Activated CD8-positive, alpha-beta T cell treated with anti-CD3 and anti-CD28 coated beads for 36 hours (primary cell): ENCODE measurements at places on chromosomes 12 and 14. TPM values are rescaled to one million over a fixed set of nuclear protein-coding genes. Genes with fewer than 3 reads are reported as not detected.

SMOC1 gene
- not detected for total RNA-seq

OR4E2 gene
- total RNA-seq, result not detected

RD3L gene
- not detected for total RNA-seq

GRCh38 chr14:66649498-66649897 lies 141.6 kb downstream of the GPHN start:
- H3K4me1 ChIP-seq, result peaks cover 16% of the 10 kb centered on the region
- no peak overlapping the region for H3K27ac ChIP-seq
- peak; percentile 19 for DNase-seq
- H3K27me3 ChIP-seq, result no peaks in the 10 kb centered on the region

DNA sequence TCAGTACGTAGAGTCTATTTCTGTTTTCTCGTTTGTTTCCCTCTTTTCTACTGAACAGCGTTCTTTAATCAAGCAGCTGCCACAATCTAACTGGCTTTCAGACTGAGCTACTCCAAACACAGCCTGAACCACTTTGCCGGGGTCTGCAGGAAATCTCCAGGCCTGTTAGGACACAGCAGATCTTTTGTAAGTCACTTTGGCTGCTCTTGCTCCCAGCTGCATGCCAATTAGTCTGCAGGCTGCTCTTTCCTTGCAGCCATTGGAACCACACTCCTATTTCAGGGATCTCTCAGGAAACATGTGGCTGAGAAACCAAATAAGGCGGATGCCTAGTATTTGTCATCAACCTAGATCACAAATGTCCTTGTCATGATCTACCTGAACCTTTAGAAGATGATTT lies 73.6 kb downstream of the TMTC1 start:
- no peak overlapping the region for H3K27ac ChIP-seq
- peaks cover 1% of the 10 kb centered on the region for H3K27me3 ChIP-seq
- H3K4me1 ChIP-seq, result no peaks in the 10 kb centered on the region
- peak; percentile 1 for DNase-seq
- no peaks in the 10 kb centered on the region for H3K36me3 ChIP-seq

GRCh38 chr14:104445832-104446381 lies 133.7 kb upstream of the C14orf180 start:
- no peak overlapping the region for H3K4me3 ChIP-seq
- no peaks in the 10 kb centered on the region for H3K36me3 ChIP-seq
- H3K27ac ChIP-seq, result no peak overlapping the region
- no peaks in the 10 kb centered on the region for H3K4me1 ChIP-seq
- no peak for DNase-seq
- peaks cover 19% of the 10 kb centered on the region for H3K27me3 ChIP-seq

- H3K27me3 ChIP-seq, result no peaks in the 10 kb centered on the region
- peaks cover 70% of the 10 kb centered on the region for H3K4me1 ChIP-seq
- peak overlapping the region; percentile 3 for H3K4me3 ChIP-seq
- H3K27ac ChIP-seq, result peak overlapping the region; percentile 67
Observed at GRCh38 chr12:46456356-46457334, 84.1 kb upstream of the SLC38A2 start.

- H3K4me1 ChIP-seq, result peaks cover 15% of the 10 kb centered on the region
- no peak for DNase-seq
- H3K4me3 ChIP-seq, result no peak overlapping the region
- H3K36me3 ChIP-seq, result peaks cover 64% of the 10 kb centered on the region
- no peaks in the 10 kb centered on the region for H3K27me3 ChIP-seq
Observed at GRCh38 chr14:91129261-91129660, 15.4 kb downstream of the DGLUCY start.

DNA sequence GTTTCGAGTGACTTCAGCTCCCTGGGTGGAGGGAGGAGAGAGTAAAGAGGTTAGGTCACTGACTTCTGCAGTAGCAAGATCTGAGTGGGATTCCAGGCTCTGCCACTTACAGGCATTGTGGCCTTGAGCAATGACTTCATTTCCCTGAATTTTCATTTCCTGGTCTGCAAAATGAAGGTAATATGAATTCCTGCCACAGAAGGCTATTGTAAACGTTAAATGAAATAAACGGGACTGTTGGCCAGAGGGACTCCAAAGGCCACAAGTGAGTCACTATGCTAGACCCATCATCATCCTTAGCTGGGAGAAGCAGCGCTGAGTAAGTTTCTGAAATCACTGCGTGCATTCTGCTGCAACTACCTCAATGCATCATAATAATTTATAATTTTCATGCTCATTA lies 807.8 kb downstream of the AACS start:
- no peaks in the 10 kb centered on the region for H3K36me3 ChIP-seq
- H3K27ac ChIP-seq, result no peak overlapping the region
- DNase-seq, result no peak
- H3K4me3 ChIP-seq, result no peak overlapping the region

GRCh38 chr14:59362513-59362912 lies 102.7 kb downstream of the GPR135 start:
- H3K4me3 ChIP-seq, result no peak overlapping the region
- no peak for DNase-seq
- no peaks in the 10 kb centered on the region for H3K27me3 ChIP-seq
- H3K4me1 ChIP-seq, result peaks cover 2% of the 10 kb centered on the region
- no peak overlapping the region for H3K27ac ChIP-seq
- peaks cover 7% of the 10 kb centered on the region for H3K36me3 ChIP-seq

- H3K36me3 ChIP-seq, result no peaks in the 10 kb centered on the region
- DNase-seq, result no peak
- H3K4me1 ChIP-seq, result no peaks in the 10 kb centered on the region
- no peak overlapping the region for H3K27ac ChIP-seq
- H3K4me3 ChIP-seq, result no peak overlapping the region
Observed at GRCh38 chr14:33777681-33778080, 173.2 kb downstream of the EGLN3 start.

DNA sequence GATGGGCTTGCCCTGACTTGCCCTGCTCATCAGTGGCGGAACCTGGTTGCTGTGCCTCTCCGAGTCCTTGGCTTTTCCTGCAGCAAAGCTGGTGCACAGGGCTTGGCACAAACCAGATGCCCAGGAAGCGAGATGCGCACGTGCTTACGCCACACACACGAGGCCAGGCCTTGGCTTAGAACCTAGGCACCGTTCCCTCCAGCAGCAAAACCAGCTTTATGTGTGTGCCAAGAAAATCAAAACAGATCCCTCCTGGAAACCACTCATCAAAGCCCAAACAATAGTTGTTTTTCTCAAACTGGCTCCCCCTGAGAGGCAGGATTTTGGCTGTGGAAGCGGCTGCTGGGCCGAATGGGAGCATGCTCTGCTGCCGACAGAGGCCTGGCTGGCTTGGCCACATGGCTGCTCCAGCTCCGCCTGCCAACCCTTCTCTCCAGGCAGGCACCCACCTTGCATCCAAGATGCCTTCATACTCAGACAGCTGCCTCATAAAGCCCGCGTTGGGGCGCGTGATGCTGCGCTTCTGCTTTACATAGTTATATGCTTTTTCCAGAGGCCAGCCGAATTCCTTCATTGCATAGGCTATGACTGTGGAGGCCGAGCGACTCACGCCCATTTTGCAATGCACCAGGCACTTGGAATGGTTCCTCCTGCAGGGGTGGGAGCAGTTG lies 58.7 kb downstream of the SSH1 start:
- no peak for DNase-seq
- H3K4me1 ChIP-seq, result peaks cover 7% of the 10 kb centered on the region
- no peaks in the 10 kb centered on the region for H3K27me3 ChIP-seq
- H3K4me3 ChIP-seq, result no peak overlapping the region
- H3K36me3 ChIP-seq, result peaks cover 27% of the 10 kb centered on the region
- no peak overlapping the region for H3K27ac ChIP-seq

DNA sequence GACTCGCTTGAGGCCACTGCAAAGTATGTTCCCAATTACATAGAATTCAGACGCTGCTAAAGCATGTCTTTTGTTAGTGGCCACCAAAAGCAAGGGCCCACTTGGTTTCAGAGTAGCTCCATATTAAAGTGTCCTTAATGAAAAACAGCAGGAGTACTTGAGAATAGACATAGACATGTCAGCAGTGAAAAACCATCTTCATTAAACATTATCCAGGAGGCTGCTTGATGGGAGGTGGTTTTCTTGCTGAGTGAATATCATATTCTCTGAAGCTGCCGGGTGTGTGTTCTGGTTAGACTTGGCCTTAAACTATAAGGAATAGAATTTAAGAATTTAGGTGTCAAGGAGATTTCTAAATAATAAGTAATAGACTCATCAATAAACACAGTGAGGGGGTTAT lies 79.5 kb upstream of the CCDC198 start:
- no peaks in the 10 kb centered on the region for H3K4me1 ChIP-seq
- peaks cover 2% of the 10 kb centered on the region for H3K27me3 ChIP-seq

GRCh38 chr12:6607751-6608591 lies 792 bp upstream of the CHD4 start:
- peaks cover 54% of the 10 kb centered on the region for H3K4me1 ChIP-seq
- H3K27ac ChIP-seq, result no peak overlapping the region
- H3K27me3 ChIP-seq, result no peaks in the 10 kb centered on the region
- no peak overlapping the region for H3K4me3 ChIP-seq
- peaks cover 30% of the 10 kb centered on the region for H3K36me3 ChIP-seq
- peak; percentile 89 for DNase-seq

GRCh38 chr12:120851444-120851843 lies 52.7 kb downstream of the SPPL3 start:
- no peak overlapping the region for H3K27ac ChIP-seq
- H3K4me3 ChIP-seq, result no peak overlapping the region
- no peak for DNase-seq
- no peaks in the 10 kb centered on the region for H3K27me3 ChIP-seq
- peaks cover 60% of the 10 kb centered on the region for H3K4me1 ChIP-seq
- H3K36me3 ChIP-seq, result no peaks in the 10 kb centered on the region

DNA sequence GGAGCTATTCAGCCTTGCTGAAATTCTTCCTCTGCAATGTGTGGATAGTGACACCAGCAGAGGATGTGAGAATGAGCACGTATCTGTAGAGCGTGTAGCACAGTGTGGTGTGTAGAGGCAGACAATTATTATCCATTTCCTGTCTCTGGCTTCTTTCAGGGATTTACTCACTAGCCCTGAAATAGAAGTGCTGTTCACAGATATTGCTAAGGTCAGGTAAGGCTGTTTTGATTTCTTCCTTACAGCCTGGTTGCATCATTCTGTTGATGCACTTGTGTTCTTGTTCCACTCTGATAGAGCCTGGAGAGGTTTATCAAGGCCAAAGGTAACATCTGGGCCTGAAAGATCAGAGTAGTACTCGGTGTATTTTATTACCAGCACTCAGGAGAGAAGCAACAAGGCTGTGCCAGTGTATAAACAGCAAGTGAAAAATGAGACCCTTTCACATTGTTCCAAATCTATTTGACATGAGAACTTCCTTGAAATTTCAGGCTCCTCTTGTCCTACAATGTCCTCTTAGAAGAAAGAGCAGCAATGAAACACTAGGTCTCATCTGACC lies 16.7 kb downstream of the ARG2 start:
- no peak overlapping the region for H3K4me3 ChIP-seq
- H3K36me3 ChIP-seq, result no peaks in the 10 kb centered on the region
- H3K27me3 ChIP-seq, result no peaks in the 10 kb centered on the region

DNA sequence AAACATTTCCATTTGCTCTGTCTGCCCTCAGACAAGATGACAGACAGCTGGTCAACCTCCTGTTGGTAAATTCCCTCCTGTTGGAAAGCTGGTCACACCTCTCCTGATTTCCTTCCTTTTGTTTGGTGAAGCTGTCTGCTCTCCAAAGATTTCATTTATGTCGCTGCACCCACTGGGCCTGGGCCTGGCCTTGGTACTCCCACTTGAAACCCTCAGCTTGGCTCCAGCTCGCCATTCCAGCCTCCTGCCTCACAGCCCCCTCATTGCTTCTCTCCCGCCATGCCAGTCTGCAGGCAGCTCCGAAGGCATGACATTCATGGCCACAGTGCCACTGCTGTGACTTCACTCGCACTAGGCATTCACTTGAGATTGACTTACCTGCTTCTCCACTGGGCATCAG lies 451.8 kb downstream of the VRK1 start:
- peaks cover 4% of the 10 kb centered on the region for H3K36me3 ChIP-seq
- H3K27ac ChIP-seq, result no peak overlapping the region
- no peak overlapping the region for H3K4me3 ChIP-seq
- DNase-seq, result no peak
- no peaks in the 10 kb centered on the region for H3K27me3 ChIP-seq

- H3K27me3 ChIP-seq, result no peaks in the 10 kb centered on the region
- H3K4me3 ChIP-seq, result no peak overlapping the region
- H3K4me1 ChIP-seq, result no peaks in the 10 kb centered on the region
- no peak for DNase-seq
- H3K36me3 ChIP-seq, result peaks cover 2% of the 10 kb centered on the region
Observed at GRCh38 chr12:100254876-100255275, 12.0 kb downstream of the DEPDC4 start.

DNA sequence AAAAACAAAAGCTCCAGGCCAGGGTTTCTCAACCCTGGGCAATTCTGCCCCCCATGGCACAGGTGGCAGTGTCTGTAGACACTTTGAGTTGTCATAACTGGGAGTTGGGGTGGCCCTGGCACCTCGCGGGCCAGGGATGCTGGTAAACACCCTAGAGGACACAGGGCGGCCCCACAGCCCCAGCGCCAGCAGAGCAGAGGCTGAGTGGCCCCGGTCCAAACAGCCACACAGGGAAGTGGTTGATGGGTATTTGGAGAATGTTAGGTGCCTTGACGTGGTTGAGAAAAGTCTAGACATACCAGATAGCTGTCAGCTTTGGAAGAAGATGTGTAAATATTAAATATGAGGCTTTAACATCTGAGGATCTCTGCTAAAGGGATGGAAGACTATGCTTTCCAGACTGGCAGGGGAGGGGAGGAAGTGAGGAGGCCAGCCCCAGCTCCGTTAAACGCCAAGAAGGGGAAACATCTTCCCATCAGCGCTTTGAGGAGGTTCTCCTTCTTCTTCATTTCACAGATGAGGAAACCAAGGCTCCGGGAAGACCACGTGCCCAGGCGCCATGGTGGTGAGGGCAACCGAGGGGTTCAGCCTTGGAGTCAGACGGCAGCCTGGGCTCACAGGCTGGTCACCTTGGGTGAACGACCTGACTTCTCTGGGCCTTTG lies 103.7 kb downstream of the SCARB1 start:
- H3K4me1 ChIP-seq, result peaks cover 40% of the 10 kb centered on the region
- DNase-seq, result no peak
- H3K27ac ChIP-seq, result no peak overlapping the region
- H3K36me3 ChIP-seq, result peaks cover 11% of the 10 kb centered on the region
- H3K4me3 ChIP-seq, result no peak overlapping the region

- DNase-seq, result no peak
- peaks cover 14% of the 10 kb centered on the region for H3K4me1 ChIP-seq
- H3K27me3 ChIP-seq, result peaks cover 1% of the 10 kb centered on the region
Observed at GRCh38 chr12:69467366-69467765, 2.8 kb upstream of the FRS2 start.

DNA sequence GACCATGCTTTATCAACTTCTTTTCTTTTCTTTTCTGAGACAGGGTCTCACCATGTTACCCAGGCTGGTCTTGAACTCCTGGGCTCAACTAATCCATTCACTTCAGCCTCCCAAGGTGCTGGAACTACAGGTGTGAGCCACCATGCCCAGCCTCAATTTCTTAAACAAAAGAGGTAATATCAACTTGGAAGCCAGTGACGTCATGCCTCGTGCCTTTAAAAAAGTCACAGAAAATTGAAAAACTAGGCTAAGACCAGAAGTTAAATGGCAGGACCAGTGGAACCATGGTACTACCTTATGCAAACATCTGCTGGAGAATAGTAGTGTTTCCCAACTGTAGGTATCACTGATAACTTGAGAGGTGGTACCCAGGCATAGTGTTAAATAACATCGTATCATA lies 103.3 kb downstream of the KSR2 start:
- H3K4me1 ChIP-seq, result no peaks in the 10 kb centered on the region
- no peak overlapping the region for H3K4me3 ChIP-seq
- no peak for DNase-seq
- no peaks in the 10 kb centered on the region for H3K36me3 ChIP-seq
- peaks cover 14% of the 10 kb centered on the region for H3K27me3 ChIP-seq
- H3K27ac ChIP-seq, result no peak overlapping the region
